ENCODE measurements at places on chromosomes 4 and X. TPM values are rescaled to one million over a fixed set of nuclear protein-coding genes. Genes with fewer than 3 reads are reported as not detected.

The ANK2 gene
- 9.9 TPM for total RNA-seq

The DCAF16 gene
- 28.5 TPM for total RNA-seq

The SPANXB1 gene
- total RNA-seq: not detected

The UGT2B10 gene
- not detected for total RNA-seq

The FMR1NB gene
- total RNA-seq: not detected

The NDST4 gene
- total RNA-seq: not detected

The GPR143 gene
- total RNA-seq: not detected

The SSX2 gene
- total RNA-seq: not detected

The FRMD7 gene
- 0.50 TPM for total RNA-seq

The SFRP2 gene
- not detected for total RNA-seq

The GDPD2 gene
- total RNA-seq: 0.45 TPM

The ARX gene
- total RNA-seq: not detected

The UPF3B gene
- total RNA-seq: 1.0 TPM

The PRR32 gene
- total RNA-seq: not detected

The HSD17B10 gene
- 74.6 TPM for total RNA-seq

The FHIP1A gene
- total RNA-seq: 34.6 TPM

The TMLHE gene
- total RNA-seq: 20.3 TPM

The TRIML2 gene
- not detected for total RNA-seq

The ATRX gene
- 68.3 TPM for total RNA-seq

The UGT2A1 gene
- total RNA-seq: not detected

The USP26 gene
- not detected for total RNA-seq

The NPY2R gene
- total RNA-seq: not detected

The AVPR2 gene
- total RNA-seq: not detected

The SHROOM3 gene
- 27.4 TPM for total RNA-seq

The C4orf50 gene
- not detected for total RNA-seq

The FAM9B gene
- total RNA-seq: not detected

The FAM53A gene
- total RNA-seq: 3.7 TPM

The BMPR1B gene
- total RNA-seq: 1.7 TPM

The MAGEB17 gene
- total RNA-seq: not detected

The CENPE gene
- total RNA-seq: 1.8 TPM

The CEP135 gene
- 5.3 TPM for total RNA-seq

The SMIM10 gene
- not detected for total RNA-seq

The TRIM61 gene
- not detected for total RNA-seq

The C4orf36 gene
- total RNA-seq: 5.7 TPM

The ZXDA gene
- total RNA-seq: 6.7 TPM

The PFKFB1 gene
- 0.17 TPM for total RNA-seq

The ODAPH gene
- not detected for total RNA-seq

The NSG1 gene
- total RNA-seq: 17.8 TPM
